ENCODE measurements at places on chromosomes 11 and 22.

GRCh38 chr22:50031189-50032091 is 18.9 kb upstream of the IL17REL start:
- DNase-seq = no peak

GRCh38 chr11:70590356-70590991 is 192.1 kb downstream of the CTTN start:
- no peak for DNase-seq

GRCh38 chr11:81787584-81788049 is 946.0 kb downstream of the FAM181B start:
- DNase-seq = peak; percentile 40

DNA sequence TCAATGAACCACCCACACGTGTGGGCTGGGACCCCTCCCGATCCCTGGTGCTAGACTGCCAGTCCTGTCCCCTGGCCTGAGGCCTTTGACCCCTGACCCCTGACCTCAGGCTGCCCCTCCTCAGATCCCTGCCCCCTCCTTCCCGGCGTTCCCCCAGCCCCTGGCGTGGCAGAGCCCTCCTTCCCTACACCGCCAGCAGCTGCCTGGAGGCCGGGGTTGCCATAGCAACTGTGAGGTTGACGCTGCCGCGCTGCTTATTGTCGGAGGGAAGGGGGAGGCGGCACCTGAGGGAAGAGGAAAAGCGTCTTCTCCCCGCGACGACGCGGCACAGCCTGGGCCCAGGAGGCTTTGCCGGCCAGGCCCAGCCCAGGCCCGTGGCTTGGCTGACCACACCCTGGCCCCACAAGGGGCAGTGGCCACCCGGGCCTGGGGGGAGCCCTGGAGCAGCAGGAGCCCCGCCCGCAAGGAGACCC is 32.6 kb downstream of the SHANK3 start:
- no peak for DNase-seq

GRCh38 chr11:841981-842369 is 354 bp downstream of the POLR2L start:
- no peak for DNase-seq

DNA sequence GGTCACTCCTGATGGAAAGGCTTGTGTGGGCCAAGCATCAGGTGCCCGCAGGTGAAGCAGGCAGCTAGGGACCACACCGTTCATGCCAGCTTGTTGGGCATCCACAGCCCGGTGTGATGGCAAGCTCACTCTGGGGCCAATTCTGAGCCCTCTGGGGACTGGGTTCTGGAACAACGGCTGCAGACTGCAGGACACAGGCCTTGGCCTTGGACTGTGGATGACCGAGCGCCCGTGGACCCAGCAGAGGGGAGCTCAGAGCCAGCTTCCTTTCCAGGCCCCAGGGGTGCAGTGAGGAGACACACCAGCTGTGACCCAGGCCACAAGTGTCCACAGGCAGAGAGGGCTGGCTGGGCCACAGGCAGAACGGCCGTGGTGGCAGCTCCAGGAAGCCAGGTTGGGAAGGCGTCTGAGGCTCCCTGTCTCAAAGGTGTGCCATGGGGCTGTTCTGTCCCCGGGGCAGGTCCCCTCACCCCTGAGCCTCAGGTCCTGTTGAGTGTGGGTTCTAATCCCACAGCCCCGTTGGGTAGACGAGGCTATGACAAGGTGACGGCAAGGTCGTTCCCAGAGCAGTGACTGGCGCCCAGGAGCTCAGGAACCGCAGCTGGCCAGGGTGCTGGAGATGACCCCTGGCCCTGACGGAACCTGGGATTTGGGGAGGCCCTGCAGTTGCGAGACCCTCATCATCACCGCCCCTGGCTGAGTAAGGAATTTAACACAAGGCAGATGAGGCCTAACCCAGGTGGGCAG is 1079.4 kb downstream of the BRD1 start:
- DNase-seq = no peak

All from AG10803 (cell line).